ENCODE measurements at places on chromosomes 5 and 9.

DNA sequence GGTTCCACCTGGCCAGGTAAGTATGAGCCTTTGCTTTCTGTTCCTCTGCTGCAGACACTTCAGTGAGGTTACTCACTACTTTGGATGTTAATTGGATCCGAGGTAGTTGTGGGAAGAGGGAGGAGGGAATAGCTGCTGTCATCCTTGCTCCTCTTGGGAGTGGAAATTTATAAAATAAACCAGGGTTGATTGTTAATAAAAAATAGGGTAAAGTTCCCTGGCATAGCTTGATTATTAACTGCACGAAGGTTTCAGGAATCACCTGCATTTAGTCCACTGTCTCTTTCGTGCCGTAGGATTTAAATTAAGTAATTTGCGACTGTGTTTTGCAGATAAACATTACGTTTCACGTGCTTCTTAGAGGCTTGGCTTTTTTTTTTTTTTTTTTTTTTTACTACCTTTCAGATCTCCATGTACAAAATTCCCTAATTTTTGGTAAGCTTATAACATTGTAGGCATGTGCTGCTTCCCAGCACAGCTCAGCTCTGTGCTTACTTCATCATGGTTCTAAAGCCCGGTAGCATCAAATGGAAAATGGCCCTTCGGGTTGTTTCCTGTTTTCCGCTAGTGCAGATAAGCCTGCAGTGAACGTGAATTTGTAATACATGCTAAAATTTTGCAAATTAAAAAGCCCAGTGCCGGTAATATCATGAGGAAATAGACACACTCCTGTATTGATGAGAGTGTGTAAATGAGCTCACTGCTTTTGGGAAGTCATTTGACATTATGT, 26.9 kb upstream of the LTC4S start:
- DNase-seq: no peak

- DNase-seq: no peak
These were observed 173.3 kb downstream of the DENND1A start for GRCh38 chr9:123756484-123757106.

GRCh38 chr9:92983984-92984589, 36.8 kb downstream of the FGD3 start:
- peak; percentile 35 for DNase-seq

GRCh38 chr9:136806067-136806466, 1.7 kb upstream of the RABL6 start:
- no peak for DNase-seq

- no peak for DNase-seq
These were observed 273.5 kb downstream of the TMEM38B start for GRCh38 chr9:105967797-105968196.

- DNase-seq: no peak
These were observed 2.7 kb downstream of the CDC14B start for GRCh38 chr9:96616817-96617438.

GRCh38 chr9:121275781-121276658, 8.1 kb downstream of the GSN start:
- DNase-seq: no peak

- no peak for DNase-seq
These were observed 32.4 kb downstream of the NNT start for GRCh38 chr5:43635374-43635773.

DNA sequence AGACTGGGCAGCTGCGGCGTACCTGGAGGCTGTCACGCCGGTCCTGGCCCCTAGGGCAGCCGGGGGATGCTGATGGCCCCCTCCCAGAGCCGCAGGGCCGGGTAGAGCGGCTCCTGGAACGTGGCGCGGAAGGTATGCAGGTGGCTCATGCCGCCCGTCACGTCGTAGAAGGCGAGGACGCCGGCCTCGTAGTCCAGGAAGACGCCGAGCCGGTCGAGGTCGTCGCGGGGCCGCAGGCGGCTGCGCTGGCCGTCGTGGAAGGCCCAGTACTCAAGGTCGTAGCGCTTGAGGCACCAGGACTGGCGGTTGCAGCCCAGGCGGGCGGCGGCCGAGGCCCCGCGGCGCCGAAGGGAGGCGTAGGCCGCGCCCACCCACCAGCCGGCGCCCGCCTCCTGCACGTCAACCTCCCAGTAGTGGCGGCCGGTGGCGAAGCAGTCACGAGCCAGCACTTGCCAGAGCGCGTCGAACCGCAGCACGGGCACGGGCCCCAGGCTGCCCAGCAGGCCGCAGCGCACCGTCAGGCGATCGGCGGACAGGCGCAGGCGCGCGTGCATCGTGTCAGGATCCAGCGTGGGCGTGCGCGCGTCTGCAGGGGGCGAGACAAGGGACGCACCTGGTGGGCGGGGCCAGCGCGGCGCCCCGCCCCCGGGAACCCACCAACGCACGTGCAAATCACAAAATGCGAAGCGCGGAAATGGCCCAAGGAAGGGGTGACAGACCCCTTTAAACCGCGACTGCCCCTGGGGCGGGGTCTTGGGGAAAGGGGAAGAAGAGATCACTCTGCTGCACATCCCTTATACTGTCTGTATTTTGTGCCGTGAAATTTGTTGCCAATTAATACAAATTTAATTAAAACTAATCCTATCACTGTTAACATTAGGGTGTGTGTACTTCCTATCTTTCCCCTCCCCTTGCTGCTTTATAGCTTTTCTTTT, 31.2 kb downstream of the NANS start:
- DNase-seq: no peak

GRCh38 chr5:180323160-180323559, 30.0 kb downstream of the GFPT2 start:
- DNase-seq: no peak

DNA sequence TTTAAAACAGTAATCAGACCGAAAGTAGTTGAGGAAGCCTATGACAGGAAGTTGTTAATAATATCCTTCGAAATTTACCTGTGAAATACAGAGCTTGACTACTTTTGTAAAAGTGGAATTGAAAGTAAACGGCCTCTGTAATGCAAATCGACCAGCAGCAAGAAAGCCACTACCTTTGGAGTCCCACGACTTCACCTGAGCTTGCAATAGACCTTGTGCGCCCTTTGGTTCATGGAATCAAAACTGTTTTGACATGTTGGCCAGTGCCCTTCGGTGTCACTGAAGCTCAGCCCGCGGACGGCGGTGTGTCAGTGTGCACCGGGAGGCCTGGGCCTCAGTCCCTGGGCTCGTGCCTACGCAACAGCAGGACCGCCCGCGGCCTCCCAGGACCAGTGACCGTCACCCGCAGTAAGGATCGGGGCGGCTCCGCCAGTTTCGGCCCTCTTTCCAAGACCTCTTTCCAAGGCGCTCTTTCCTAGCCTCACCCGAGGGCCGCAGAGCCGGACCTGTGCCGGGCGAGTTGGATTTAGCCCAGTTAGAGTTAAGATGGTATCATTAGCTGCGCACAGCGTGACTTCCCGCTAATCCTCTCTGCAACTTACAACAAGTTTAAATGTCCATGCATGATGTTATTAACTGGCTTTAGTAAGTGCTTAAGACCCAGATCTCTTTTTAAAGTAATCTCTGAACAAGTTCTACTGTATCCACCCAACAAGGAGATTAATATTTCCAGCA, 223.3 kb downstream of the MEF2C start:
- DNase-seq: no peak

GRCh38 chr9:126985870-126986498, 71.4 kb downstream of the RALGPS1 start:
- peak; percentile 66 for DNase-seq

- DNase-seq: no peak
These were observed 81.1 kb upstream of the GRAMD2B start for GRCh38 chr5:126341906-126342630.

- DNase-seq: no peak
These were observed 4.0 kb downstream of the ELL2 start for GRCh38 chr5:95957561-95958203.

GRCh38 chr9:137579259-137579604, 507 bp upstream of the DPH7 start:
- no peak for DNase-seq

- DNase-seq: no peak
These were observed 46.5 kb downstream of the EPB41L4A start for GRCh38 chr5:112372543-112372942.

DNA sequence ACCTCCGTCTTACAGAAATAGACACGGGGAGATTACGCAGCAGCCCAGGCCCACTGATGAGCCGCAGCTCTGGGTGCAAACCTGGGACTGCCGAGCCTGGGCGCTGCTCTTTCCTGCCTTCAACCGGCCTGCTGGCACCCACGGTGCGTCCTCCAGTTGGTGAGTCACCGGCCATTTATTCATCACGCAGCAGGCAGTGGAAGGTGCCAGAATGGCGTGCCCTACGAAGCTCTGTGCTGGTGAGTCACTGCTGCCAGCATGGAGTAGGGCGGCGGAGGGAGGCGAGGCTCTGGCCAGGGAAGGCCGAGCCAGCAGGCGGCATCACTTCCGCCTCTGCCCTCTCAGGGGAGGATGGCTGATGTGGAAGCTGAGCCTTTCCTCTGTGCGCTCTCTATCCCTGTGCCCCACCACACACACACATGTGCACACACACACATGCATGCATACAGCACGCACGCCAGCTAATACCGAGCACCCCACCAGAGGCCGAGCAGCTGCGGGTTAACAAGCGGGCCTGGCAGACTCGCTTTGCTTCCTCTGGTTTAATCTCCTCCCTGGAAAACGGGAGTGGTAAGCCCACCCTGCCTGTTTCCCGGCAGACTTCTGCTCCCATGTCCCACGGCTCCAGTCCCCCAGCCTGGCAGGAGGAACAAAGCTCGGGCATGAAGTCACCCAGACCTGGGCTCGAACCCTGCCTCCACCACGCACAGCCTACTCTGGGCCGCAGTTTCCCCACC, 39.2 kb downstream of the OLFM1 start:
- DNase-seq: peak; percentile 95

GRCh38 chr9:35826071-35826701, 2.3 kb downstream of the FAM221B start:
- DNase-seq: no peak

DNA sequence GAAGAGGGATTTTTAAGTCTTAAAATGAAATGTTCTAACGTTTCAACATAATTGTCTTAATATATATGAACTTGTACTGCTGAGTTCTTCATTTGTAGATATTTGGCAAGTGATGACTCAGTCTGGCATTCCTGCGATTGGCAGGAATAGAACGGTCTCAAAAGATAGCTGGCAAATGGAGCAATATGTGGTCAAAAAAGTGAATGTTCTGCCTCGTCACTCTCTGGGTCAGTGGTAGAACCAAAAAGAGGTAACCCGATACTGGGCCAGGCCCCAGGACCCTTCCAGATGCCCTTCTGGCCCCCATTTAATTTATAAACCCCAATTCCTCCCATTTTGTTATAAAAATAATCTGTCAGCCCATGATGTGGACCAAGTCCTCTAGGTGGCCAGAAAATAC, 39.2 kb downstream of the ZNF366 start:
- DNase-seq: no peak

GRCh38 chr5:127337876-127338275, 47.3 kb downstream of the MEGF10 start:
- DNase-seq: no peak

- DNase-seq: no peak
These were observed 6.6 kb downstream of the BARX1 start for GRCh38 chr9:93948441-93949072.

- no peak for DNase-seq
These were observed 164.8 kb downstream of the ZSWIM6 start for GRCh38 chr5:61496860-61497259.

GRCh38 chr9:4894076-4894475, 91.0 kb upstream of the JAK2 start:
- no peak for DNase-seq

GRCh38 chr9:16150501-16150900, 597.7 kb downstream of the CCDC171 start:
- no peak for DNase-seq

- no peak for DNase-seq
These were observed 78.5 kb upstream of the PLPP1 start for GRCh38 chr5:55613112-55613868.

- DNase-seq: peak; percentile 58
These were observed 24.7 kb upstream of the CETN3 start for GRCh38 chr5:90434116-90434714.

Data from SW 1271 (cell line).